ENCODE measurements at places on chromosomes 6 and 20.

DNA sequence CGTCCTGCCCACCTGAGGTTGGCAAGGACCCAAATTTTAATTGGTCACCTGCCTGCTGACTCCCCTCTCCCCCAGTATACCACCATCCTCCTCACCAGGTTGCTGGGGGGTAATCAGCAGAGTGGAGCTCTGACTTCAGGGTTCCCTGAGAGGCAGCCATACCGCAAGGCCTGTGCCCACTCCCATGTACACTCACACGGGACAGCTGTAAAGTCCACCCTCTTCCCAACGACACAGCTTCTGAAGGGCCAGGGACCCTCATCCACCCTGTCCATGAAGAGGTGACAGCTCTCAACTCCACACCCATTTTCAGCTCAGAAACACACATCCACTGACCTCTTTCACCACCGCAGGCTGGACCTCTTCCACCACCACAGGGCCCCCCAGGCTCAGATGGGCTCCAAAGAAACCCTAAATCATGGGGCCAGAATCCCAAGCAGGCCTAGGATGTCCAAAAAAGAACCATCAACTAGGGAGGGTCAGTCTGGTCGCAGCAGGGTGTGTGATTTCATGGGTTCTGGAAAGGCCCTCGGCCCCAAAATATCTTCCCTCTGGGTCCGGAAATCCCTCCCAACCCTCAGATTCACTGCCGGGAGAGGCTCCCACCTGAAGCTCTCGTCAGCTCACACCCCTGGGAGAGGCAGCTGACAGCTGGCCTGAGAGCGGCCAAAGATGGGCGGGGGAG, 30.0 kb downstream of the TFEB start:
- no peak for DNase-seq

DNA sequence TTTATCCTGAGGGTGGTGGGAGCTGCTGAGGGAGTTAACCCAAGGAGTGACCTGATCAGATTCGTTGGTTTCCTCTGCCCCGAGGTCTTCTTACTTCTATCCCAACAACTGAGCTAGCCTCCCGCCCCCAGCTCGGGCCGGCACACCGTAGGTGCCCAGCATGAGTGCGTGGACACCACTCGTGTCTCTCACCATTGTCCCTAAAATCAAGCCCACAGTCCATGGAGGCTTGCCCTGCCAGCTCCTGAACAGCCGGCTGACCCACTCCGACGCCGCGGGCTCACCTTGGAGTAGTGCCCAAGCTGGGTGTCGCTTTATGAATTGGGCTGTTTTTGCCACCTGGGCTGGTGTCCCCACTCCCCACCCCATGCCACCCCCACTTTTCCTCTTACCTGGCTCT, 59.0 kb upstream of the CCDC167 start:
- no peak for DNase-seq

DNA sequence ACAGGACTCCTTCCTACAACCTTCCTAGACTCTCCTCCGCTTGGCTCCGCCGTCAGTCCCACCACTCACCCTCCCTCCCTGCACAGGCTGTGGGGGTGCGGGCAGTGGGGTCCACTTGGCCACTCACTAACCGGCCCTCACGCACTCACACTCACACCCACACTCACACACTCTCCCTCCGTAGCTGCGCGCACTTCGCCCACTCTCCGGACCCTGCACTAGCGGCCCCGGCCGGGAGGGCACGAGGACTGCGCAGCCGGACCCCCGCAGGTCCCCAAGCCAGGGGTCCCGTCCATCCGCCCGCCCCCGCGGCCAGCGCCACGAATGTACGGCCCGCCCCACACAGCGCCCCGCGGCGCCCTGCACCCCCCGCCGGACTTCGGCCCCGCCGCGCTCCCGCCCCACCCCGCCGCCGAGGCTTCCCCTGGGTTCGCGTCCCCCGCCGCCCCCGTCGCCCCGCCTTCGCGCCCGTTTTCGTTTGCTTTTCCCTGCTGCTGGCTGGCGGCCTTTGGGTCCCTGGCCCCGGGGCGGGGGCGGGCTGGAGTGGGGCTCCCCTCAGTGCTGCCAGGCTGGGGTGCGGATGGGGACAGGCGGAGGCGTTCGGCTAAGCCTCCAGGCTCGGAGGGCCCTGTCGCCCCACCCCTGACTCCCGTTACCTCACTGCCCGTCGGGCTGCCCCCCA, 23.0 kb upstream of the SLC22A7 start:
- DNase-seq: no peak

DNA sequence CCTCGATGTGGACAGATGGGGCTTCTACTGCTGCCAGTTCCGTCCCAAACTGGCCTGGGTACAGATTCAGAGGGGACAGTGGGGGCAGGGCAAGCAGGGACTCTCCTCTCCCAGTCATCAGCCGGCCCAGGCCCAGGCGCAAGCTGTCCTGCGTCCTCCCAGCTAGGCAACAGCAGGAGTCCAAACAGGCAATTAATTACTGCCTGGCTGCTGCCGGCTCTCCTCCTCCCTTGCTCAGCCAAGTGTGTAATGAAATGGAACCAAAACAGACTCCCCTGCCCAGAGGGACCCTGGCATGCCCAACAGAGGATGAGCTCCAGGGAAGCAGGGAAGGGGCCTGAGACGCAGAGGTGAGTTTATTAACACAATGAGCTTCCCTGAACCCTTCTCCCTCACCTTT, 17.8 kb upstream of the SLC32A1 start:
- DNase-seq: no peak

DNA sequence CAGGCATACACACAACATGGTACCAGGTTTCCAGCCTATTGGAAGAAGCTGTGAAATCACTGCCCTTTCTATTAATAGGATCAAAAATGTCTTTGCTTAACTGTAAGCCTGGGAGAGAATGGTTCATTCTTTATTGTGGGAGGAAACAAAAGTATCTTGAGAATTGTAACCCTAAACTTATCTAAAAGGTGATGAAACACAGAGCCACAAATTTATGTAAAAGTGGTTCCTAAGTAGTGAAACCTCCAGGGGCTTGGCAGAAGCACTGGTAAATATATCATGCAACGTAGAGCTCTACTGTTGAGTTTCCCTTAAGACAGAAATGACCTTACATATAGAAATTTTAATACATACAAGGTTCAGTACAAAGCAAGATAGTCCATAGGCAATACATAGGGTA, 17.2 kb upstream of the NOX3 start:
- DNase-seq: peak; percentile 73

DNA sequence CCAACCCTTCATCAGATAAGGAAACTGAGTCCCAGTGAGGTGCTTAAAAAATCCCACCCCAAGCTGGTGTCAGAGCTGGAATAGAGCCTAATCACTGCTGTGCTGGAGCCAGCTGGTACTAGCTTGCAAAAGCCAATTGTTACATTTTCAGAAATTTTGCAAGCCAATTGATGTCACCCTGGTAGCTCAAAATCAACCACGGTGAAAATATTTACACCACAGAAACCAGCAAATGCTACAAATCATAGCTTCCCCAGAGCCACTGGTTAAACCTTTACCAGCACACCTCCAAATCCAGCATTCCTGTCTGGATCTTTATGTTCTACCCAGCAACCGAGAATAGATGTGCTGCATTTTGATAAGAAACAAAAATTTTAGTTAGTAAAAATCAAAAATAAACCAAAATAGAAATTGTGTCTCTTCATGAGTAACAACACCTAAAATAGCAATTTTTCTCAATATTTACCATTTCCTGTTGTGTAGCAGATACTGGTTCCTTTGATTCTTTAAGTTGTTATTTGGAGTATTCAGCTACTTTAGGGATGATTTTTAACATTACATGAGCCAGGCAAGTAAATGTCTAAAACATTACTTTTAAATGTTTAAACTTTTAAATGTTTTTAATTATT, 7.2 kb upstream of the LCA5 start:
- DNase-seq: peak; percentile 75

- no peak for DNase-seq
Measured at GRCh38 chr20:2799271-2799670, 1.2 kb downstream of the CPXM1 start.

- DNase-seq: no peak
Measured at GRCh38 chr20:36957875-36958667, 6.6 kb upstream of the SAMHD1 start.

DNA sequence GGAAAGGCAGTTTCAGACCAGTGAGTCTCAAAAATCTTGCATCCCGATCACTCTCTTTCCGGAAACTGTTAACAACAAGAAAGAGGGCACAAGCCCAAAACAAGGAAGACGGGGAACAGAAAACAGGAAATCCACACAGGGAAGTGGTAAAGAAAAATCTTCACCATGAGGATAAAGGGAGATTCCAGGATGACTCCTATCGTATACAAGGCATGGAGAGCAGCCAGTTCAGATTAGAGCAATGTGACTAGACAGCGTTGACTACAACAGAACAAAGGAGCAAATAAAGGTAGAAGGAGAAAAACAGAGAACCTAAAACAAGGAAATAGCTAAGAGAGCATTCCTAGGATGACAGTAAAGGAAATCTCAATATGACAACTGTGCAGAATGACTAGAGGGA, 26.5 kb downstream of the VNN1 start:
- DNase-seq: peak; percentile 87

DNA sequence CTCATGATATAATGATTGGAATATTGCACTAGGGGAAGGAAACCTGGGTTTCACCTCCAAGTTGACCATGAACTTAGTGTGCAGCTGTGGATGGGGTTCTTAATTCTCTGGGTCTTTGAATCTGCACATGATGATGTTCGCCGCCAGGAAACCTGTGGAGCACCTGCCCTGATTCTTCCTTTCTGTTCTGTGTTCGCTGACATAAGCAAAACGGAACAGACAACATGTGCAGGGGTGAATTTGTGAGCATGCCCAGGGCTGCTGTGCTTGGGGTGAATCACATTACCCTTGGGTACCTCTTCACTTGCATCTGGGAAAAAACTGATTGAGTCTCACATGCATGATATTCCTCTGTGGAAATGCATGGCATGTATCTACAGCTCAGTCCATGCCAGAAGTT, 48.8 kb downstream of the CAP2 start:
- no peak for DNase-seq

DNA sequence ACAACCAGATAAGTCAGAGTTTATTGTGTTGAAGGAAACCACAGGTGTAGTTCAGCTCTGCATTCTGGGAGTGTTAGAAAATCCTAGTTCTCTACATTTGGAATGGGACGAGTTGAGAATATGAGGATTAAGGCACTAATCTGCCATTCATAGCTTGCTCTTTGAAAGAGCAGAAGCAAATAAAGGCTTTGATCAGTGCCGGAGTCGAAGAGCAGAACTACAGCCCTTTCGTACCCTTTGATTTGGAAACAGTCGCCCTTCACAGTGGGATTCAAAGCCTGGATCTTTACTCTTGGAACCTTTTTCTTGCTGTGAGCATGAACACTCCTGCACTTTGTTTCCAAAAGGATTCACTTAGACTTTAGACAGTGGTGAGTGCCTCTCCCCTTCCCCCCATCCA, 523.9 kb upstream of the POU3F2 start:
- no peak for DNase-seq

DNA sequence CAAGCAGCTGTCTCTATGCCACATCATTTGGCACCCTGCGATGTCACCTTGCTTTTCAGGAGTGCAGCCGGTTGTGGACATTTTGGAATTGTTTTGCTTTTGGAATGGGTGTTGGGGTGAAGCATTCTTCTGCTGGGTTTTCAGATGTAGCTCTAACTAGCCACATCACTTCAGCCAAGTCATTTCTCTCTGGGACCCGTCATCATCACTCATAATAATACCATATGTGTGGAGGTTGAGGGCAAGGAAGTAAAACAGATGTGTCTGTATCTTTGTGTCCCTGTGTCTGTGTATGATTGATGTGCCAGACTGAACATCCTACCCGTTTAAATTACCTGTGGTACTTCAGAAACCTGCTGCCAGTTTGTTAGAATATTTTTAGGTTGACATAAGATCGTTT, 49.5 kb upstream of the TULP4 start:
- DNase-seq: no peak

GRCh38 chr6:145480024-145480423, 255.3 kb downstream of the EPM2A start:
- DNase-seq: no peak

DNA sequence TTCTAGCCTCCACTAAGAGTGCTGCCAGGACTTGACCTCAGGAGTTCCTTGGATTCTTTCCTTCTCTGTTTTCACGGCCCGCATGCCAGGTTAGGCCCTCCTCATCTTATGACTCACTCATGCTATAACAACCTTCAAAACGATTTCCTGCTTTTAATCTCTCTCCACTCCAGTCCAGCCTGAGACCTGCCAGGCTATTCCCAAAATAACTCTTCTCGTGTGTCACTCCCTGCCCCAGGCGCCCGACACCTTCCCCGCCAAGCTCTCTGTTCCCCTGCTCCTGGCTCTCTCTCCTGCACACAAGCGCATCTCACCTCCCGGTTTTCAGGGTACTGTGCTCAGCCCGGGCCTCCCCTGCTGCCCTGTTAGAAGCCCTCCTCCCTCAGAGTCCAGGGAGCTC, 64.1 kb upstream of the RPS6KA2 start:
- DNase-seq: peak; percentile 57

DNA sequence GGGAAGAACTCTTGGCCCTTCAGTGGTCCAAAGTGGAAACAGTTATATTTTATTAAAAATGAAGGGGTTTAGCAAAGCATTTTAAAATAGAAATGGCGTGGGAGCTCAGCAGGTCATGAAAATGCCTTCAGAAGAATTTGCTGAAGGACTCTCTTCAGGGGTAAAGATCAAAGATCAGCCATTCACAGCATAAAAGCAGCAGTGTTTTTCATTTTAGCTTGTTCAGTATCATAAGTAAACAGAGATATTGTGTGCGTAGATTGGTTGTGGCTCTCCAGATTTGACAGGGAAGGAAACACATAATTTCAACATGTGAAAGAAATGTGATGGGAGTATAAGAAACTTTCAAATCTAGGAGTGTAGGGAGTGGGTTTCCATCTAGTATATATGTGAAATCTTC, 519.2 kb upstream of the MAP3K7 start:
- DNase-seq: no peak

DNA sequence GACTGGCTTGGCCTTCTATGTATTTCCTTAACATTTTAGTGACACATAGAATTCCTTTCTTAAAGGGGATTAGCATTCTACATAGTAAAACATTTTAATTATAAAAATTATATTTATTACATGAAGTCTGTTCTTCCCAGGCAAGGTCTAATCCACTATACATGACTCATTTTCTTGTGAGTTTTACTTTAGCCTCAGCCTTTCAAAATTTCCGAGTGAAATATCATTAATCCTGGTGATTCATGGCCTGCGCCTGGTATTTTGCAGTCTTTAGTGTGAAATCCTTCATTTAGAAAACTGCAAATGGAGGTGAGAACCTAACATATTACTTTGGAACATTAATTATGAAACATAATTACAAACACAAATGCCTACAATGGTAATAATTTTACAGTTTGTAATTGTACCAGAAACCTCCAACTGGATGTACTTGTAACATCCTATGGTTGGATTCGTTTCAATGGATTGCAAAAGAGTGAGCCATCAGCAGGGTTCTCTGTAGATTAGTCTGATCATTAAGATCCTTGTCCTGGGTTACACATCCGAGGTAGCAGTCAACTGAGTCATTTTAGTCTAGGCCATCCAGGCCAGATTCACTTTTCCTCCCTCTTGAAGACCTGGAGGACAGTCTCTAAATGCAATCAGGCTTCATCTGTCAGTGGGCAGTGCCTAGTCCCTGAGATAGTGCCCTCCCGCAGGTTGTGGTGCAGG, 272.0 kb downstream of the PACRG start:
- DNase-seq: peak; percentile 53

All from fibroblast of pulmonary artery (primary cell).